ENCODE measurements at places on chromosomes 12 and 14. TPM values are rescaled to one million over a fixed set of nuclear protein-coding genes. Genes with fewer than 3 reads are reported as not detected.

GRCh38 chr14:69612014-69612782 lies 802 bp downstream of the SUSD6 start:
- peak overlapping the region; percentile 100 for H3K27ac ChIP-seq
- no peaks in the 10 kb centered on the region for H3K27me3 ChIP-seq
- no peaks in the 10 kb centered on the region for H3K36me3 ChIP-seq
- peak overlapping the region; percentile 91 for H3K4me3 ChIP-seq
- peaks cover 54% of the 10 kb centered on the region for H3K4me1 ChIP-seq

GRCh38 chr14:92888896-92889295 lies 34.1 kb upstream of the CHGA start:
- H3K36me3 ChIP-seq: no peaks in the 10 kb centered on the region
- no peak overlapping the region for H3K4me3 ChIP-seq
- H3K27me3 ChIP-seq: no peaks in the 10 kb centered on the region
- H3K27ac ChIP-seq: no peak overlapping the region
- no peaks in the 10 kb centered on the region for H3K4me1 ChIP-seq
- no peak for DNase-seq

- no peak overlapping the region for H3K27ac ChIP-seq
- peaks cover under 1% of the 10 kb centered on the region for H3K4me1 ChIP-seq
- H3K4me3 ChIP-seq: no peak overlapping the region
- DNase-seq: no peak
Measured at GRCh38 chr12:69464428-69464827, 5.8 kb upstream of the FRS2 start.

DNA sequence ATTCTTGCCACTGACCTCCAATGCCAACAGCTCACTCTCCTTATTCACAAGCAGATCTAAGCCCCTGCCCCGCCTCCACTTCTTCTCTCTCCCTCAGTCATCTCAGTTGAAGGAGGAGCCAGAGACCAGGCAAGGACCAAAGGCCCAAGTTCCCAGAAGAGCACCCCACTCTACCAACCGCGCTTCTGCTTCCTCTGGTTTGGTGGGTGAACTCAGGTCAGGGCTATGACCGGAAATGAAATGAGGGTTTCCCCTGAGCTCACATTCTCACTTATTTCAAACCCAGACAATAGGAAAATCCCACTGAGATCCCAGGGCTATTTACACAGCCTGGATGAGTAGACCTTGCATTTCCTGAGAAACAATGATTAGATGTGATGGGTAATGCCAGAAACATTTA lies 9.9 kb downstream of the DPF3 start:
- peaks cover 3% of the 10 kb centered on the region for H3K4me1 ChIP-seq
- H3K36me3 ChIP-seq: no peaks in the 10 kb centered on the region
- no peak overlapping the region for H3K4me3 ChIP-seq
- no peaks in the 10 kb centered on the region for H3K27me3 ChIP-seq

DNA sequence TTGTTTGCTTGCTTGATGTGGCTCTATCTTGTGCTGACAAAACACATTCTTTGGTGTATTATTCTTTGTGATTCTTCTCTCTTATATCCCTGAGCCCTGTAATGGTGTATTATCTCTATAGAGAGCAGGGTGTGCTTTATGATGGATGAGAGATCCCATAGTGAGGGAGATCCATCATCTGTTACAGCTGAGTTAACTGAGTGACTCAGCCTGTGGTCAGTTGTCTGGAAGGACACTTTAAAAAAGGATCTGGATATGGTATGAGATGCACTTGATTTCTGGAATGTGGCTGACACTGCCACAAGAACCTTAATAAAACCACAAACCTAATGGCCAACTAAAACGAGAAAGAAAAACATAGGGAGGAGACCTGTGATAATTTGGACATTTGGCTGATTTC lies 461.4 kb upstream of the SYT1 start:
- no peak overlapping the region for H3K4me3 ChIP-seq
- H3K4me1 ChIP-seq: no peaks in the 10 kb centered on the region
- H3K36me3 ChIP-seq: no peaks in the 10 kb centered on the region
- H3K27ac ChIP-seq: no peak overlapping the region
- DNase-seq: no peak

GRCh38 chr14:87434011-87434410 lies 559.0 kb downstream of the GALC start:
- H3K4me3 ChIP-seq: no peak overlapping the region
- no peaks in the 10 kb centered on the region for H3K36me3 ChIP-seq
- H3K27me3 ChIP-seq: no peaks in the 10 kb centered on the region
- no peaks in the 10 kb centered on the region for H3K4me1 ChIP-seq
- H3K27ac ChIP-seq: no peak overlapping the region

DNA sequence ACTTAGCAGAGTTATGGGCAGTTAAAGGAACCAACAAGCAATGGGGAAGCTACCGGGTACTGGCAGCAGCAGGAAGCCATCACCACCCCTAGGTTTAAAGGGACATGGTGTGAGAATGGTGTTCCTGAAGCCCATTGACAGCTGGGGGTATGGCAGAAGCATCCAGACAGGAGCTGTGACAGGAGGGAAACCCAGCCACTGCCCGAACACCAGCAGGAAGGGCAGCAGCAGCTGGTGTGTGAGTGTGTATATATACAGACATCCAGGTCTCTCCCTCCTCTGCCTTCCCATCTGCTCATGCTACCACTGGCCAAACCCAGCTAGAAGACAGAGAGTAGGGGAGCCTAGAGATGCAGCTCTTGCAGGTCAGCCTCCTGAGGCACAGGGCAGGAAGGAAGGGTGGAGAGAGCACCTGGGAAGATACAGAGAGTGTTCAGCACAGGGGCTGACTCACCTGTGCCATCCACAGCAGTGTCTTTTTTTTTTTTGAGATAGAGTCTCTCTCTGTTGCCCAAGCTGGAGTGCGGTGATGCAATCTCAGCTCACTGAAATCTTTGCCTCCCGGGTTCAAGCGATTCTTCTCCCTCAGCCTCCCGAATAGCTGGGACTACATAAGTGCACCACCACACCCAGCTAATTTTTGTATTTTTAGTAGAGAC lies 9.2 kb upstream of the ADCK1 start:
- H3K4me3 ChIP-seq: no peak overlapping the region
- H3K27ac ChIP-seq: no peak overlapping the region
- no peaks in the 10 kb centered on the region for H3K36me3 ChIP-seq
- H3K4me1 ChIP-seq: no peaks in the 10 kb centered on the region
- DNase-seq: no peak

- peaks cover 46% of the 10 kb centered on the region for H3K4me1 ChIP-seq
- H3K4me3 ChIP-seq: no peak overlapping the region
- H3K27me3 ChIP-seq: no peaks in the 10 kb centered on the region
- no peak for DNase-seq
- no peak overlapping the region for H3K27ac ChIP-seq
Measured at GRCh38 chr14:55306938-55307589, 35.8 kb downstream of the FBXO34 start.

DNA sequence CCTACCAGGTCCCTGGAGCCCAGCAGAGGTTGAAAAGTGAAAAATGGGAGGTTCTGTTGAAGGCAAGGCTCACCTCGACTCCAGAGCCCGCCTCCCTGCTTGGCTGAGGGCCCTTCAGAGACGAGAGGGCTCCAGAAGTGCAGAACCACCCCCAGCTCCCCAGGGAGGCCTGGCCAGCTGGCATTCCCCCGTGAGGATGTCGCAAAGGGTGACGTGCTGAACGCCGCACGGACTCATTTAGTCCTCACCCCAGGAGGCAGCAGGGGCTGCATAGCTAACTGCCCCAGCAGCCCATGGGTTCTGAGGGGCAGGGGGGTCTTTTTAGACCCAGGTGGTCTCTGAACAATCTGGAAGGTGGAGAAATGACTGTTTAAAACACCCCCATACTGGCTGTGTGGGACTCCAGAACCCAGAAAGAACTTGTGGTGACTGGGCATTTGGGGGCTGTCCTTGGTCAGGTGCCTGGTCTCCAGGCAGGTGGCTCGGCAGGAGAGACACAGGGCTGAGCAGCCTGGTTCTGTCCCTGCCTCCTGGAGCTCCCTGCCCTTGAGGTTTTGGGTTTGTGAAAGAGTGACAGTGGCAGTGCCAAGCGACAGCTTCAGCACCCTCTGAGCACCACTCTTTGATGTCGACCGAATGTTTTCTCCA lies 32.0 kb downstream of the ANAPC7 start:
- H3K4me1 ChIP-seq: peaks cover 53% of the 10 kb centered on the region
- no peaks in the 10 kb centered on the region for H3K27me3 ChIP-seq
- no peak overlapping the region for H3K4me3 ChIP-seq
- no peak for DNase-seq
- peaks cover 51% of the 10 kb centered on the region for H3K36me3 ChIP-seq

DNA sequence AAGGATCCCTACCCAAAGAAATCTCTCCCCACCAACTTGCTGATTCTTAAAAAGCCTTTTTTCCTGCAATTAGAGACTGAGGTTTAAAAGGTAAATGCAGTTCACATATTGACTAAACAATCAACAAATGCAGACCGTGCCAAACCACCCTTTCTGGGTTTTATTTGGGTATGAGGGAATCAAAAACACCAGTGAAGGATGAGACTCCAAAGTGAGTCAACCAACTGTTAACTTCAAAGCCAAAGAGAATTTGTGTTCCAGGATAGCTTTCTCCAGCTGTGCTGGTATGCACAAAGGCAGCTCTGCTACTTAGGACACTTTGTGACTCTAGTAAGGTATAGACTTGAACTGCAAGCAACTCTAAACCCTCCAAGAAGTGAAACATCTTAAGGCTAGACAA lies 39.4 kb downstream of the RPS29 start:
- no peak overlapping the region for H3K4me3 ChIP-seq
- H3K36me3 ChIP-seq: no peaks in the 10 kb centered on the region
- no peaks in the 10 kb centered on the region for H3K4me1 ChIP-seq
- H3K27ac ChIP-seq: no peak overlapping the region
- H3K27me3 ChIP-seq: no peaks in the 10 kb centered on the region

DNA sequence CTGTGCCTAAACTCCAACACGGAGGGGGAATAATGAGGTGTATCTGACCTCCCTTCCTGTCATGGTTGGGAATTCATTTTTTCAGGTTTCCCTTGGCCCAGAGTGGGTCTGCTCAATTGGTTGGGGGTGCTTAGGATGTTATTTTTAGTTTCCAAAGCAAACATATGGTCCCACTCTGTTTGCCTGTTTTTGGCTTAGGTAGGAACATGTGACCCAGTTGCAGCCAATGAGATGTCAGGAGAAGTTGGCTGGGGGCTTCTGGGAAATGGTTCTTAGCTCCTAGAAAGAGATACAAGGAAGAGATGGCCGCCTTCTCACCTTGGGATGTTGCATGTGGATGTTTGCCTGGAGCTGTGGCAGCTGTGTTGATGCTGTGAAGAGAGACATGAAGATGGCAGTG lies 147.9 kb upstream of the RFLNA start:
- H3K4me1 ChIP-seq: peaks cover 5% of the 10 kb centered on the region
- H3K27ac ChIP-seq: no peak overlapping the region
- no peaks in the 10 kb centered on the region for H3K27me3 ChIP-seq
- no peak overlapping the region for H3K4me3 ChIP-seq
- no peak for DNase-seq
- H3K36me3 ChIP-seq: no peaks in the 10 kb centered on the region

DNA sequence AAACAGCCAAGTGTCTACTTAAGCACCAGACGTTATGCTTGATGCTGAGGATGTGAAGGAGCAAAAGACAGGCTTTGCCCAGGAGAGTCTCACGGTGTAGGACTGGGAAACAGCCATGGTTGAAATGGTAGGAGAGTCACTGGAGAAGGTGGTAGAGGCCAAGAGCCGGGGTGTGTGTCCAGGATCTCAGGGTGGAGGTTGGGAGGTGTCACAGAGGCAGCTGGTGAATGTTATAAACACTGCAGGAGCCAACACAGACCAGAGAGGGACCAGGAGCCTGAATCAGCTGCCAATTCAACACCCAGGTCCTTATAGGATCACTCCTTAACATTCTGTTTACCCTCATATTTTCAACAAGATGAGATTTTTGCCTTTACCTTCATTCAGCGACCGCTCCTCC lies 7.5 kb downstream of the NID2 start:
- peak; percentile 92 for DNase-seq
- no peak overlapping the region for H3K4me3 ChIP-seq
- peaks cover 71% of the 10 kb centered on the region for H3K4me1 ChIP-seq
- H3K36me3 ChIP-seq: no peaks in the 10 kb centered on the region
- H3K27ac ChIP-seq: peak overlapping the region; percentile 69

- no peak overlapping the region for H3K4me3 ChIP-seq
- no peaks in the 10 kb centered on the region for H3K36me3 ChIP-seq
- H3K4me1 ChIP-seq: peaks cover 58% of the 10 kb centered on the region
- H3K27me3 ChIP-seq: no peaks in the 10 kb centered on the region
- no peak for DNase-seq
Measured at GRCh38 chr12:116262741-116263140, 14.8 kb downstream of the MED13L start.

DNA sequence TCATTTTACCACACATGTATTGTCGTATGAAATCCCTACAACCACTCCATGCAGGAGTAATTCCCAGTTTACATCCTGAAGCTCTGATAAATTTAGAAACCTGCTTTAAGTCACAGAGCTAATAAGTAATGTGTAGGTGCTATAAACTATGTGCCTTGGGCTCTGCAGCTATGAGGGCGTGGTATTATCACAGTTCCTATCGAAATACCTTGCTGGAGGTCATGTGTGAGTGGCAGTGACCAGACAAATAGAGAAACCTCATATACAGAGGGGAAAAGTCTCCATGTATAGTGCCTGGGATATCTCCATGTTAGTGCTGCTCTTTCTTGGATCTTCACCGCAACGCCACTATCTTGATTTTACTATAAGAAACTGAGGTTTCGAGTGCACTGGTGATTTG lies 883 bp upstream of the TBC1D15 start:
- H3K4me3 ChIP-seq: peak overlapping the region; percentile 95
- DNase-seq: no peak
- no peaks in the 10 kb centered on the region for H3K36me3 ChIP-seq
- peaks cover 42% of the 10 kb centered on the region for H3K4me1 ChIP-seq
- H3K27me3 ChIP-seq: peaks cover 5% of the 10 kb centered on the region

GRCh38 chr14:103019826-103020225 lies 37.5 kb downstream of the CDC42BPB start:
- no peak for DNase-seq
- no peak overlapping the region for H3K27ac ChIP-seq
- no peaks in the 10 kb centered on the region for H3K27me3 ChIP-seq

GRCh38 chr12:103178366-103179080 lies 221.0 kb downstream of the ASCL1 start:
- H3K36me3 ChIP-seq: no peaks in the 10 kb centered on the region
- H3K27me3 ChIP-seq: no peaks in the 10 kb centered on the region
- no peak overlapping the region for H3K27ac ChIP-seq
- H3K4me1 ChIP-seq: no peaks in the 10 kb centered on the region
- no peak overlapping the region for H3K4me3 ChIP-seq

DNA sequence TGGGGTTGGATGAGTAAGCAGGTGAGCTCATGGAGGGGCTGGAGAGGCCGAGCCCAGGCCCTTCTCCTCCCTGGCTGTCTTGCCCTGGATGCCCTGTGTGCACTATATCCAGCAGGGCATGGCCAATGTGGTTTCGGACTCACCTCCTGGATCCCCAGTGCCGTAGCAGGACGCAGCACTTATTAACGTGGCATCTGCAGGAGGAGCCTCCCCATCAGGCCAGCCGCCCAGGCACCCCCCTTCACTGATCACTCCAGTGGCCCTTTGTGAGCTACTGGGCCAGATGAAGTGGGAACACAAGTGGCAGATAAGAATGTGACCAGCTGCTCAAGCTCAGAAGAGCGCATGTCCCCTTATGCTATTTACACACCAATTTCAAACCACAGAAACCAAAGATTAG lies 43.1 kb upstream of the DICER1 start:
- no peak overlapping the region for H3K27ac ChIP-seq
- no peak for DNase-seq
- peaks cover 2% of the 10 kb centered on the region for H3K4me1 ChIP-seq
- H3K4me3 ChIP-seq: no peak overlapping the region
- peaks cover 15% of the 10 kb centered on the region for H3K36me3 ChIP-seq
- no peaks in the 10 kb centered on the region for H3K27me3 ChIP-seq

The RIMBP2 gene
- 1.5 TPM for total RNA-seq

The CAPZA3 gene
- total RNA-seq: not detected

The LRRC10 gene
- total RNA-seq: not detected

The C12orf57 gene
- 342 TPM for total RNA-seq

The SPX gene
- 1.2 TPM for total RNA-seq

The PRPF40B gene
- 10.3 TPM for total RNA-seq

The OR4E2 gene
- total RNA-seq: not detected
